Activated CD8-positive, alpha-beta memory T cell treated with anti-CD3 and anti-CD28 coated beads, Interleukin-2, amount 10 ng/mL, durations not matched to agents 7 days and 5 days (primary cell): ENCODE measurements at places on chromosomes 1 and 21.
A peak's percentile ranks its signal among the peaks of the same experiment; 100 is the strongest.

GRCh38 chr1:228502522-228502921 lies 15.3 kb downstream of the RNF187 start:
- no peak for DNase-seq

DNA sequence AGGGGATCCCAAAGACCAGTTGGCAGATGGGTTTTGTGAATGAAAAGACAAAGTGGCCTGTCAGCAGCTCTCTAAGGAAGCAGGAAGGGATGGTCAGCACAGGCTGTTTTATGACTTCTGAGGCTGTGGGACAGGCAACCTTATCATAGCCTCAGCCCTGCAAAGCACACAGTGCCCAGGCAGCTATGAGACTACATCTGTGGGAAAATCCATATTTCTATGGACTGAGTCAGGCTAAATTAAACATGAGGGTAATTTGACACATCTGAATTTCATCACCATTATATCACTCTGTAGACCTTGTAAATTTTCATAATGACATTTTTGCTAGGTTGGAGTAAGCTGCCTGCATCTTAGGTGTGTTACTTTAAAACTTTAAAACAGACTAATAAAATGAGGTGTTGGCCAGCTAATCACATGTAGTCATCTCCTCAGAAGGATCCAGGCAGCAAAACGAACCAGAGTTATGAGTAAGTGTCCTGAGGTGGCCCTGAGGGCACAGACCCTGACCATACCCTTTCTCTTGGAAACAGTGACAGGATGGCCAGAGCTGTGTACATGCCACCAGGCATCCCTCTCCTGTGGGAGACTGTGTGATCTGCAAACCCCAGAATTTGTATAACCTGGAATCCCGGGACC lies 14.6 kb downstream of the NGF start:
- DNase-seq: no peak

GRCh38 chr1:234722904-234723720 lies 113.1 kb upstream of the IRF2BP2 start:
- peak; percentile 56 for DNase-seq

DNA sequence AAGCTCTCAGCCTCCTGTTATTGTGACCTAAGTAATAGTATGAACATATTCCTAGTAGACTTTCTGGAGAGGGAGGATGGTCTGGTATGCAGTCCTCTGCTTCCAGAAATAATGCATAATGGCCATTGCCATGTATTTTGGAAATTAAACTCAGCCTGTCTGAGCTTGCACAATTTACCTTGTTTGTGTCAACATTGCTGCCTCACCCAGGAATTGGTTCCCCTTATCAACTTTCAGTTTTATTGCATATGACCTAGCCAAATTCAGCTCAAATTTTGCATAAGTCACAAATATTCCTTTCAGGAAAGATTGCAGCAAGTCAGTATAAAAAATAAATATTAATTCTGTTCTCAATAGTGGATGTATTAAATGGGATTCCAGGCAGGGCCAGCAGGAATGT lies 101.9 kb upstream of the SLC5A9 start:
- DNase-seq: no peak

DNA sequence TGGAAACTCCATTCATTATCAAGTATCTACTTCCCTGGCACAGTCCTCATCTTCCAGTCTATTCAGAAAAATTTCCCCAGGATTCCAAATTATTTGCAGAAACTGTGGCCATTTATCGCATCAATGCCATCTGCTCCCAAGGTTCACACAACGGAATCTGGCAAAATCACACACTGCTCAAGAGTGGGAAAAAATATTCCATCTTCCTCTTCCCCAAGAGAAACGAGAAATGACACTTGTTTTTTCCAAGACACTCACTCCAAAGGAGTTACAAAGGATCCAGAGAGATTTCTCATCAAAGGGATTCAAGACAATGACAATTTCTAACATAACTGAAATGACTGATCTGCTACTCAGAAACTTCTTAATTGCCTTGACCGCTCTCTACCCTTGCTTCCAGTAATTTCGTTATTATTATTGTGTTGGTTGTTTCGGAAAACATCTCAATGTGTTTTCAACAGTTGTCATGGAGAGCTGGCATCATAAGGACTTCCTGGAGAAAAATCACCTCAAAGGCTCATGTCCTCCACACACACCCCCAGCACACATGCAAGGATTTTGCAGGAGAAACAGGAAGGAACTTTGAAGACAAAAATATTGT lies 128.0 kb downstream of the PSMG1 start:
- DNase-seq: no peak

DNA sequence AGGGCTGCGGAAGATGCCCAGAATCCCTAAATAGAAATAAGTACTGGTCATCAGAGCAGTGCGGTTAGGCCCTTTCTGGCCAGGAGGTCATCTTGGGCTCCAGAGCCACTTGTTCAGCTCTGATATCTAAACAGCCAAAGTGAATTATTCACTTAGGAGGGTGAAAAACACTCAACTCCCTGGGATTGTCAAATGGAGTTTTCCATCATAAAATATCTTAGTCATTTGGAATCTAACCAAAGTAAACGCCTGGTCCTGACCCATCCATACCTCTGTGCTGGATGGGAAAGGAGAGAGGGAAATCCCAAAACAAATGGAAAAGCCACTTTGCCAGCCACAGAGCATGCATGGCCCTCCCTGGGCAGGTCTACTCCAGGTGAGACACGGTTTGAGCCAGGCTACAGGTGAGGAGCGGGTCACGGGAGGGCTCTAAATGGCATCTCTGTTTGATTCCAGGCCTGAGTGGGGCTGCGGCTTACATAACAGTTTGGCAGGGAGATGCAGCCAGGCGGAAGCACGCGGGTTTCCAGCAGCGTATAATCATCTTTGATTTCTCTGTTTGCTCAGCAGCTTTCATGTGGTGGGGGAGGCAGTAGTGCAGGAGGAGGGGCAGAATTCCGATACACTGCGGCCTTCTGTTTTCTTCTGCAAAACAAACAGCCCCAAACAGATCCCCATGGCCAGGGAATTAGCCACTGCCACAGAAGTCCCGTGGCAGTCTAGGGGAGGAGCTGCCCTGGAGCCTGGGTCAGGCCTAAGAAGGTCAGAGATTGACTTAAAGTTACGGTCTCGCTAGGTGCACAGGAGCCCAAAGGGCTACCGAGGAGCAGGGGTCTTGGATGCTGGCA lies 59.1 kb upstream of the ZNF648 start:
- peak; percentile 18 for DNase-seq

DNA sequence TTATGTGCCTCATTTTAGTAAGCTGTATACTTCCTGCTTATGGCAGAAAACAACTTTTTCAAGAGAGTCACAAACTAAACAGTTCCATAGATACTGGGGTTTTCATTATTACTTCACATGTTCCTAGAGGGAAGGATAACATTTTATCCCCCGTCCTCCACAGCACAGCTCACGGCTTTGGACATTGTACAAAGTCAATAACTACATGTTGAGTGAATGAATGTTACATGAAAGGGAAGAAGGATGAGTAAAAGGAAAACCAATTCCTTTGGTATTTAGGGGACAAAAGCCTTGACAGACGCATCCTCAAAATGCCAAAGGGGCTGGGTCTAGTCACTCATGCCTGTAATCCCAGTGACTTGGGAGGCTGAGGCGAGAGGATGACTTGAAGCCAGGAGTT lies 14.8 kb downstream of the PI4KB start:
- no peak for DNase-seq

- DNase-seq: no peak
Observed at GRCh38 chr1:247639381-247639981, 34.1 kb downstream of the OR2G3 start.

GRCh38 chr1:156689035-156689952 lies 12.1 kb upstream of the NES start:
- peak; percentile 83 for DNase-seq
